Epithelial cell of prostate (primary cell): ENCODE measurements at places on chromosomes 2 and 18.

GRCh38 chr2:228469721-228470120, 288.2 kb upstream of the SPHKAP start:
- no peak for DNase-seq

- no peak for DNase-seq
These were observed 32.7 kb downstream of the MEX3C start for GRCh38 chr18:51164761-51165281.

DNA sequence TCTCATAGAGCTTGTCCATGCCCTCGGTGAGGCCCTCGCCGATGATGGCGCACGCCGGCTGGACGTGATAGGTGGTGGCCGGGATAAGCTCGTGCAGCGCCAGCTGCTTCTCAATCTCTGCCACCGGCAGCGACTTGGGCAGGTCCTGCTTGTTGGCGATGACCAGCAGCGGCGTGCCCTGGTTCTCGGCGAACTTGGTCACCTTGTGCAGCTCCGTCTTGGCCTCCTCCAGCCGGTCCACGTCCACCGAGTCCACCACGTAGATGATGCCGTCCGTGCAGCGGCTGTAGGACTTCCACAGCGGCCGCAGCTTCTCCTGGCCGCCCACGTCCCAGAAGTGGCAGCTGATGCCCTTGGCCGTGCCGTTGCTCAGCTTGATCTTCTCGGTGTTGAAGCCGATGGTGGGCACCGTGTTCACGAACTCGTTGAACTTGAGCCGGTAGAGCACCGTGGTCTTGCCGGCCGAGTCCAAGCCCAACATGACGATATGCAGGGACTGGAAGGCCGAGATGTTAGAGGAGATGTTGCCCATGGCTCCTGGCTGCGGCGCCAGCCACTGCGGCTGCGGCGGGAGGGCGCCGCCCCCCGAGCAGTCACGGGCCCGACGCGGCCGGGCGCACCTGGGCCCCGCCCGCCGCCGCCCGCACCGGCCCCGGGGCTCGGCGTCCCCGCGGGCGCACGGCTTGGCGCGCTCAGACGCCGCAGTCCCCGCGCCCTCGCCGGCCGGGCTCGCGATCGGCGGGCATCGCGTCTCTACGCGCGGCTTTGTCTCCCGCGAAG, 636 bp downstream of the ARL4C start:
- no peak for DNase-seq

GRCh38 chr18:32037616-32038015, 19.0 kb downstream of the RNF125 start:
- no peak for DNase-seq

DNA sequence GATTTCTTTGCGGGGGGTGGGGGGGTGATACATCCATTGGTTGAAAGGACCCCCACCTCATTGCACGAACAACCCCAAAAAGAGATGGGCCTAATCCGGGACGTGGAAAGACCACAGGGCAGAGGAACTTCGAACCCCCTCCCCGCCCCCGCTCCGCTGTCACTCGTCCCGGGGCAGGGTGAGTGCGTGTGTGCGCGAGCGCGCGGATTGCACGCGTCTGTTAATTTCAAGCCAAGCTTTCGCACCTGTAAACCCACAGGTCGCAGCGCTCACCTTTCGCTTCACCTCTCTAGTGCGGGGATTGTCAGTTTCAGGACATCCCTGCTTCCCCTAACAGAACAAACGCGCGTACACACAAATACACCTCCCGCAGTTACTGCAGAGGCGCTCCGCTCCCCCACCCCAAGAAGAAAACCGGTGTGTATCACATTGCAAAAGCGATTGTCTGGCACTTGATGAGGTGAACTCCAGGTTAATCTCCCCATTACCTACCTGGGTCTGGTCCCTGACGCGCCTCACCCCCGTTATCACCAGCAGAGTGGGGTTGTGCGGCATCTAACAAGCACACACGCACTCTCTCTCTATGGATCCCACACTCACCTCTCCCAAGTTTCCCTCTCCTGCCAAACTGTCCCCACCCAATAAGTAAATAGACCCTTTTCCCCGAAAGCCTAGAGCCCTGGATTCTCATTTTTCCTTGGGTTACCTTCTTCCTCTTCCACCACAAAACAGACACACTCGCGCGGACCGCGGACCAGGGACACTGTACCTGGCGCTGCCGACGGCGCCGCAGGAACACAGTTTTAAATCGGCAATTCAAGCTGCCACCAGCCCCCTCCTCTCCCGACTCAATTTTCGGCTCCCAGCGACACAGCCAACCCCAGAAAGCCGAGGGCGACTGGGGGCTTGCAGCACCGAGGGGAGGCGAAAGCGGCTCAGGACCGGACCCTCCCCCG, 1.0 kb downstream of the CYP26B1 start:
- DNase-seq: no peak

DNA sequence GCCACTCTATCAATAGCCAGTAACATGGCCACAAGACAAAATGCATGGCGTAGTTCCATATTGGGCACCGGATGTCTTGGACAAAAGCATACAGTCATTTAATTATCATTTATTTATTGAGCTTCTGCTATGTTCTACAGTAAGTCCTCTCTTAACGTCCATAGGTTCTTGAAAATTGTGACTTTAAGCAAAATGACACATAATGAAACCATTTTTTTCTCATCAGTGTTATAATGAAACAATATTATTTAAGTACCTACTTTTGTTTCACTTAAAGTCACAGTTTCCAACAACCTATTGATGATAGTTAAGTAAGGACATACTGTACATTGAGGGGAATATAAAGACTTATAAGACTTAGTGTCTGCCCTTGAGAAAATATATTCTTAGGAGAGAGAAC, 84.9 kb downstream of the XRCC5 start:
- DNase-seq: no peak

DNA sequence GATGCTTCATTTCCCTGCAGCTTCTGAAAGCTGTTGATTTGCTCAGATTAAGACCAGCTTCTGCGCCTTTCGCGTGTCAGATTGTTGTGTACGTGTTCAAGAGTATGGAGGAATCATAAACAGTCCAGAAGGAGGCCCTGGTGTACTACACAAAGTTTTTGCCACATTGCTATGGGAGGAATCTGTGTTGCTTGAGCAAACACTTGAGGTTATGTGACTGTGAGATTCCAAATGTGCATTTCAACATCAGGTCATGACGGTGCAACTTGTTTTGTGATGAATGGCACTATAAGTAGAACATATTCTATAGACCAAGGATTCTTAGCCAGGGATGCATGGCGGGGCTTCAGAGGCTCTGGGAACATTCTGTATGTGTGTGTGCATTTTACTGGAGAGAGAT, 35.0 kb downstream of the SRSF7 start:
- DNase-seq: no peak

GRCh38 chr2:15400240-15400826, 160.8 kb downstream of the NBAS start:
- DNase-seq: no peak

- DNase-seq: no peak
These were observed 134.9 kb downstream of the RPIA start for GRCh38 chr2:88826399-88826798.

DNA sequence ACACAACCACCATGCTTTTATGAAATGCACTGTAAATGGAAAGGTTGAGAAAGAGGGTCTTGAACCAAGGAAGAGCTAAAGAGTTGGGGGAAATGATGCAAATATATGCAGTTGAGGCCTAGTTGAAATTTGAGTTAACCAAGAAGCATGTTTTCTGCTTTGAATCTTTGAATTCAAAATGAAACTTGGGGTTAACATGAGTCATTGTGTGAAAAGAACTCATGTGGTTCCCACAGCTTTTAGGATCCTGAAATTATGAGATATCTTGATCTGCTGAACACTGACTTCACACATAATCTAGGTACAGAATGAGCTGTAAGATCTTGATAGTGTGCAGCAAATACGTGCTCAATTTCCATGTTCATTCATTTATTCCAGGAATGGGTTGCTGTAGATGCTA, 422.9 kb upstream of the TRIB2 start:
- DNase-seq: no peak

GRCh38 chr2:34851804-34852203, 1252.7 kb upstream of the FAM98A start:
- DNase-seq: no peak

DNA sequence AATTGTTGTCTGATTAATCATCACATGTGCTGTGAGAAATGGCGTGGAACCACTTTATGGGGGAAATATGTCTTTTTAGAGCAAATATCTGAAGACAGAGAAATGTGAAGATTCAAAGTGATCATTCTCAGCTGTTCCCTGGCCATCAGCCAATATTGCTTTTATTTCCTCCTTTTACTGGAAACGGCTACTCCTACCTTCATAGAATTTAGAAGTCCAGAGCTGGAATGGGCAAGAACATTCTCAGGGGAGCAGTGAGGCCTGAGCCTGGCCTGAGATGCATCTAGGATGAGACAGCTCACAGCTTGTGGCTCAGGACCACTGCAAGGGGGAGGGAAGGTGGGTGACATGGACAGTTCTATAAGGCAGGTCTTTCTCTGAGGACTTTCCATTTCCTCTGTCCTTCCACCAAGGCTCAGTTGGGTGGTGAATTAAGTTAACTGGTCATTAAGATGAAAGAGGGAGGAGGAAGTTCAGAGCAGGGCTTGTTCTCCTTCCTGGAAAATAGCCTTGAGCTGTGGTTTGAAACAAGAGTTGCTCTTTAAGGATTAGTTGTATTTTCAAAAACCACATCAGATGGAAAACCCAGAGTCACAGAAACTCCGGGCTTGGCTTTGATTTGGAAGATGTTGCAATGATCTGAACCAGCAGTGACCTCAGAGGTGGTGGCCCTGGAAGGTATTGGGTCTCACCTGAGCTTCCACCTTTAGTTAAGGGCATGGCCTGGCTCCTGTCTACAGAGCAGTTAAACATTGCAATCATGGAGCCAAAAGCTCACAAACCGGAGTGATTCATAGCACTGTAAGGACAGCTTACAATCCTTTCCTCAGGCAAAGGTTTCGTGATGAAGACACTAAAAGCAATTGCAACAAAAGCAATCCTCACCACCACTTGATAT, 144.3 kb downstream of the VAPA start:
- DNase-seq: no peak

DNA sequence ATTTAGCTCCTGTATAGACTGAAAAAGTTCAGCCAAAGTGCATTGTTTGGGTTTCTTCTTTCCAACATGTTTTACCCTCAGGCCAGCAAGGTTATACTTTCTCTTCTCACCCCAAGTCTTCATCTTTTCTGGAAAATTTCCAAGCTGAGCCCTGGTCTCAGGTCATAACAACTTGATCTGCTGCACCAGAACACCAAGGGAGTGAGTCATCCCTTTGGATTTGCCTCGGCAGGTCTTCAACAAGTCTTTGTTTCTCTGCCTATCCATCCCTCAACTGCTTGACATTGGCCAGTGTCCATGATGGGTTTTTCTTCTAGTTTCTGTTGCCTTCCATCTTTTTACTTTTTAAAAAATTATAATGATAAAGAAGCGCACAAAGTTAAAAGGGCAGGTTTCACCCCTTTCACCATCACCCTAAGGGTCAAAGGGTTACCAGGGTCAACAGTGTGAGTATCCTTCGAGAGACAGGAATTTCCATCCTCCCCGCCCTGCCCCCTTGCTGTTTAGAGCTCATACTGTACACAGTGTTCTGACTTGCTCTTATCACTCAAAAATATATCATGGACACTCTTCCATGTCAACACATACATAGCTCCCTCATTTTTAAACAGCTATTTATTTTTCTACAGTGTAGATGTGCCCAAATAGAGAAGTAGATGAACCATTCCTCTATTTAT, 5.7 kb upstream of the SPATS2L start:
- peak; percentile 92 for DNase-seq

- DNase-seq: peak; percentile 51
These were observed 394.4 kb downstream of the FIGN start for GRCh38 chr2:163341426-163341825.

DNA sequence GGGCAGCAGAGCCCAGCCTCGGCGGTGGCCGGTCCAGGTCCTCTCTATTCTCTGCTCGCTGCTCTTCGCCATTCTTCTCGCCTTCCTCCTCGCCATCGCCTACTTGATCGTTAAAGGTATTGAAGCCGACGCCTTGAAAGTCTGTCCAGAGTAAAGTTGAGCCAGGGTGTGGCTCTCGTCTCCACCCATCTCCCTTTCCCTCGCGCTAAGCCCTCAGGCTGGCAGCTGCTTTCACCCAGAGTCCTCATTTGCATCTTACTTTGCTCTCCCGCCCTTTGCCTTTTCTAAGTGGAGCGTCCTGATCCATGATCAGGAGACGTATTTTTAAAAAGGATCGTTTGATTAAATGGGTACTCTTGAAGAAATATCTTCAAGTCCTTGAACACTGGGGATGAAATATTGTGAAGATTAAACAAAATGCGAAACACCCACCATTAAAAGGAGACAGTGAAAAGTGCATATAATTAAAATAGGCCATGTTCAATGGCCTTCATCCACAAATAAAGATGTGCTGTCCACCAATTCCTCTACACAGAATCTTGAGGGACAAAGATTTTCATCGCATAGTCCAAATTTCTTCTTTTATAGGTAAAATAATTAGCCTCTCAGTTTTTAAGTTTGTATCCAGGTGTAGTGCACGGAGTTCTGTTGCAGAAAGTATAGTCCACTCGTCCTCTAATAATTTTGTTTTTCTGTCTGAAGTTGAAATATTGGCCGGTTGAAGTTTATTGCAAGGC, 657 bp downstream of the ARL6IP6 start:
- DNase-seq: no peak

DNA sequence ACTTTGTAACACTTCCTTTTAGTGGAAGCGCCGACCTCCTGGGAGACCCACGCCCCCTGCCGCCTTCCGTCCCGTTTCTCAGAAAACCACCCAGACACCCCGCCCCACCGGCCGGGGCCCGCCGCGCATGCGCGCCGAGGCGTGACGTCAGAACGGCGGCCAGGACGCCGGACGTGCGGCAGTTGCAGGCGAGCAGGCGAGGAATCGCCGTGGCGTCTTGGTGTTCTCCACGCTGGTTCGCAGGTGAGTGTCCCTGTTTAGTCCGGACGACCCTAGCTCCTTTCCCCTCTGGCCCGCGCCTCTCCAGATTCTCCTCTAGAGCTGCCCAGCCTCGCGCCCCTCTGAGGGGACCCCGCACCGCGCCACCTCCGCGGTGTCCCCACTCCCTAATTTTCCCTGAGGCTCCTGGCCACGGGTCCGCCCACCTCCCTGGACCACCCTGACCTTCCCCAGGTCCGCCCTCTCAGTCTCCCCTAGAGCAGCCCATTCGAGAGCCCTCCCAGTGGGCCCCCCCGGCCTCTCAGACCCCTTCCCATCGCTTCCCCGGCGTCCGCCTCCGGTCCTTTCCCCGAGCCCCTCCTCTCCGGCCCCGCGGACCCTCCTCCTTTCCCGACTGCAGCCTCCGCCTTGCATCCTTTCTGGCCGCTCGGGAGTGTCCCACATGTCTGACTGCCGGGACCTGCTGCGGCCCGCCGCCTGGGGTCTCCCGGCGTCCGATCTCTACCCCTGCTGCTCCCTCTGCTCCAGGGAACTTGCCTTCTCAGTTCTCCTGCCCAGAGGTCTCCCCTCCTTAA, at the start of gene PLEKHB2:
PLEKHB2 (plus strand) TSS at position 181 of the 794 bp plus-strand sequence. CDS start 15,606 bp downstream, outside the sequence.
- DNase-seq: peak; percentile 27

- no peak for DNase-seq
These were observed 25.7 kb downstream of the SGPP2 start for GRCh38 chr2:222450021-222450420.

DNA sequence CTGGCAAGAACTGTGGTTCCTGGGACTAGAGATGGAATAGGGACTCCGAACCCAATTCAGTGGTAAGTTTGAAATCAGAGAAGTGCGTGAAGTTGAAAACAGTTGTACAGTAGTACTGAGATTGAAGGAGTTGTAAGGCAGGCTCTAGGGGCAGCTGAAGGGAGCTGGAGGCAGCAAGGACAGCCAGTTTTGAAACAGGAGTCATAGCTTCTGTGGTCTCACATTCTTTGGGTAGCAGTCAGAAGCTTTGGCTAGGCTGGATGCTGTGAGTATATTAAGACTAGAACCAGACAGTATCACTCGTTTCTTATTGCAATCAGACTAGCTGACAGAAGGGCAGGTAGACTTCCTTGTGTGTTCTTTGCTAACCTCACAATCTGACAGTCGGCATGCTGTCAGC, 64.5 kb upstream of the ADAM23 start:
- no peak for DNase-seq

GRCh38 chr2:174766271-174766670, 2.0 kb upstream of the CHRNA1 start:
- DNase-seq: no peak
